ENCODE measurements at places on chromosomes 1 and 21. TPM values are rescaled to one million over a fixed set of nuclear protein-coding genes. Genes with fewer than 3 reads are reported as not detected.

- no peak for DNase-seq
Measured at GRCh38 chr21:46254208-46254975, 25.8 kb upstream of the LSS start.

- DNase-seq: peak; percentile 83
Measured at GRCh38 chr1:12539705-12540579, 78.1 kb downstream of the DHRS3 start.

DNA sequence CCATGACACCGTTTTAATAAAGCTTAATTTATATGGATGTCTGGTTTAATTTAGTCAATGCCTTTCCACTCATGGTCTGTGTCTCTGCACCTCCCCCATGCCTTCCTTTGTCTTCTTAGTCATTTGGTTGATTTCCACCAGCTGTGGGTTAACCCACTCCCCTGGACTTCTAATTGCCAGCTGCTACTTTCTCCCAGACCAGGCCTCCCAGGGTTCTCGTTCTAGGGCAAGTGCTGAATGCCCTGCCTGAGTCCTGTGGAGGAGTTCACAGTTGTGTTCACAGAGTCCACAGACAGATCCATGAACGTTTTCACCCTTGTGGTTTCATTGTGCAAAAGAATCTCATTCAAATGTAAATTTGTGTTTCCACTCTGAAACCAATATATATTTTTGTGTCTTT is 243.4 kb downstream of the NUF2 start:
- DNase-seq: no peak

GRCh38 chr1:37017720-37018119 is 16.6 kb downstream of the GRIK3 start:
- no peak for DNase-seq

DNA sequence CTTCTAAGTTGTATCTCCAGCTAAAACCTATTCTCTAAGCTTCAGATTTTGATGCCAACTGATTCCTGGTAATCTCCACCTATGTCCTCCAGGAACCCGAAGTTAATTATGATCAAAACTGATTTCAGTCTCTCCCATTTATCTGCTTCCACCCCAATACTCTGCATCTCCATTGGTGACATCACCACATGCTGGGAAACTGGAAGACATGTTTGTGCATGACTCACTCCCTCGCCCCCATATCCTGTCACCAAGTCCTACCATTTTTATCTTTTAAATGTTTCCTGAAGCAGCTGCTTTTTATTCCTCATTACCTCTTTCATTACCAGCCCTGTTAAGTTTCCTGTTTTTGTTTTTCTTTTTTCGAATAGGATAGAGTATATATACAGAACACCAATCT is 228.5 kb downstream of the LRRC40 start:
- no peak for DNase-seq

DNA sequence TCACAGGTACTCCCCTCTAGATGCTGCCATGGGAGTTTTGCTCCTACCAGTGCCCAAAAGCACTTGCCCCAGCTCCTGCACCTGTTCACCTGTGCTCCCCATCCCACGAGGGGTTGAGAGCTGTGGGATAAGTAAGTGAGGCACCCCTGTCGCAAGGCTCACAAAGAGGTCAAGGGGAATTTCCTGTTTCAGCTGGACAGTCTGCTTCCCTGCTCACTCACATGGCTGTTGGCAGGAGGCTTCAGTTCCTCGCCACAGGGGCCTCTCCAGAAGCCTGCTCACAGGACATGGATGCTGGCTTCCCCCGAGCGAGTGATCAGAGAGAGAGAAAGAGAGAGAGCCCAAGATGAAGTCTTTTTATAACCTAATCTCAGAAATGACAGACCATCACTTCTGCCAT is 8.7 kb upstream of the NCMAP start:
- DNase-seq: no peak

- DNase-seq: no peak
Measured at GRCh38 chr1:119935373-119935772, 39.1 kb upstream of the ADAM30 start.

DNA sequence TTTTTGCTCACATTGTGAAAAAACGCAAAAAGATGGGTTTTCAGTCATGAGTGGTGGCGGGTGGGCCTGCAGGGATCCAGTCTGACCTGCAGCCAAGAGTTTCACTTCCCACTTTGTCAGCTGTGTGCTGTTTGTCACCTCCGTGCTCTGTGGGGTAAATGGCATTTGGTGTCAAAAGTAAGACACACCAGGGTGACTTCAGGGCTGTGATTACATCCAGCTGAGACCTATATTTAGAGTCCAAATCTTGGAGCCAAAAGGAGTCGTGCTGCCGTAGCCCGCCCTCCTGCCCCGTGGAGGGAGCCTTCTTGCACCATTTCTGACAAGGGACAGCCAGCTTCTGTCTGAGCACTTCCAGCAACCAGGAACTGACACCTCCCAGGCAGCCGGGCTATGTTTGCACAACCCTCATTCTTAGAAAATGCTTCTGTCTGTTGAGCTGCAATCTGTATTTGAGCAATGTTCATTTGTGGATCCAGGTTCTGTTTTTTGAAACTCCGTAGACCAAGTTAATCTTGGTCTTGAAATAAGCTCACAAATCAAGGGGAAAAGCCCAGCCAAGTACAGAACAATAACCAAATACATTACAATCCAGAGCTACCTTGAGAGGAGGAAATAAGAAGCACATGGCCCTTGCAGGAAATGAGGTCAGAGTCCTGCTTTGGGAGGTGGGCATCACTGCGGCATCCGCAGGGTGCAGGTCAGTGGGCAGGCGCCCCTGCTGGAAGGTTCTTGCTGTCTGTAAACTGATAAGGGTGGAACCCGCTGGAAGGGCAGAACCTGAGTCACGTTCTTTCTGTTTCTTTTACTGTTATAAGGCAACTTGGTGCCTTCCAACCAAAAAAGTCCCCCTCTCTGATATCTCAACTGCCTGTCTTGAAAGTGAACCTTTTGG is 14.4 kb downstream of the ABCG1 start:
- DNase-seq: no peak

DNA sequence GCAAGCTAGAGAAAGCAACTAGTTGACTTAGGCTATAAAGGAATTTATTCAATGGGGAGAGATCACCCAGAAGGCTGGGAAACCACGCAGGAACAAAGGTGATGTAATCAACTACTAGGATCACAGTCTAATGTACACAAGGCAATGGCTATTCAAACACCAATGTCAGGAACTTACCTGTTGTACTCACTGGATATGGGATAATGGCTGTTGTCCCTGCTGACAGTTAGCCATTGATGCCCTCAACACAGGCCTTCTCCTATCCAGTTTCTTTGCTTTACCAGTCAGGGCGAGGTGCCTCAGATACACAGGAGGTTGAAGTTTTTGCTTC is 32.3 kb downstream of the C21orf91 start:
- DNase-seq: no peak

- no peak for DNase-seq
Measured at GRCh38 chr1:212959266-212960220, 9.2 kb downstream of the VASH2 start.

GRCh38 chr1:33282791-33283190 is 26.5 kb downstream of the ZNF362 start:
- no peak for DNase-seq

- DNase-seq: peak; percentile 68
Measured at GRCh38 chr1:174998569-174999215, 1.1 kb upstream of the CACYBP start.

DNA sequence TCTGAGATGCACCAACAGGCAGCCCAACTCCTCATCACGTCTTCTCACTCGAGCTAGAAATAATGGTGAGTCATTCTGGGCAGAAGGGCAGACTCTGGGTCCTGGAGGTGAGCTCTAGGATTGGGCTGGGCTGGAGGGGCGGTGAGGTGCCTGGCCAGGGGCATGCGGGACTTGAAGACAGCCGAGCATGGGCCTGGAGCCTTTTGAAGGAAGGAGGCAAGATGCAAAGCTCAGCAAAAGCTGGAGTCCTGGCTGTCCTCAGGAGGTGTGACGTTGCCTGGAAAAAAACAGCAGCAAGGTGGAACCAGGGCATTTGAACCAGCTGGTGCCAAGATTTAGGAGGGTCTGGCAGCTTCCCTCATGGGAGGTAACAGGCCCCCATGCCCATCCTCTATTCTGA is 712 bp downstream of the KCNA2 start:
- no peak for DNase-seq

GRCh38 chr1:33984906-33985565 is 121.2 kb downstream of the HMGB4 start:
- no peak for DNase-seq

GRCh38 chr1:107544285-107544684 is 403.4 kb downstream of the NTNG1 start:
- no peak for DNase-seq

GRCh38 chr1:210700511-210700910 is 371.8 kb downstream of the HHAT start:
- DNase-seq: no peak

- no peak for DNase-seq
Measured at GRCh38 chr1:244789731-244790130, 45.7 kb upstream of the COX20 start.

- DNase-seq: no peak
Measured at GRCh38 chr1:61156576-61157467, 74.5 kb downstream of the NFIA start.

GRCh38 chr1:202084791-202085681 is 37.7 kb upstream of the GPR37L1 start:
- DNase-seq: peak; percentile 87

GRCh38 chr1:6424619-6425593 is at the start of gene ESPN:
ESPN (plus strand) TSS chr1:6424776; CDS start chr1:6424956, 180 bp downstream.
- no peak for DNase-seq

DNA sequence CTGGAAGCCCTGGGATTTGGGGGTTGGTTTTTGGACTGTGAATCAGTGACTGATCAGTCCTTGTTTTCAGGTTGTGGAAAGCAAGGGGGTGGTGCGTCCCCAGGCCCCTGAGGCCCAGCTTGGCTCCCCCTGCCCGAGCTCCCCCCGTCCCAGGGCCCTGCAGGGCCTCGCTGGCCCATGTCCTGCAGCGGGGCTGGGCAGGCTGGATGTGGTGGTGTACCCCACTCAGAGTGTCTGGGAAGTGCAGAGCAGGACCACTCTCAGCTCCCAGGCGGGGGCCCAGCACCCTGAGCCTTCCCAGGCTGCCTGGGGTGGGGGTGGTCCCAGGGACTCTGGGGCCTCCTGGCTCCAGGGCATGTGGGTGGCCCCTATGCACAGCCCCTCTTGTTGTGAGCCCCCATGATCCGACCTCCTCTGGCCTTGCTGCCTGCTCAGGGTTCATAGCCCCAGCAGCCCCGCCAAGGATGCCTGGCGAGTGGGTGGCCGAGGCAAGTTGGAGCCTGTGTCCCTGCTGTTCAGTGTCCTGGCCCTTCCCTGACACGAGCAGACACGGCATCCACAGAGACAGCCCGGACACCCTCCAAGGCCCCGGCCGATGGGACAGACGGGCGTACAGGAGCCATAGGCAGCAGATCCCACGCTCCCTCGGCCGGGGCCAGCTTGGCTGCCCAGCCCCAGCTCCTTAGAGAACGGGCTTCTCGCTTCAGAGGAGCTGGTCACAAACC is 37.9 kb downstream of the SLX9 start:
- DNase-seq: no peak

- peak; percentile 26 for DNase-seq
Measured at GRCh38 chr1:199545780-199546179, 481.7 kb upstream of the NR5A2 start.

- DNase-seq: no peak
Measured at GRCh38 chr1:196660272-196660671, 8.4 kb downstream of the CFH start.

DNA sequence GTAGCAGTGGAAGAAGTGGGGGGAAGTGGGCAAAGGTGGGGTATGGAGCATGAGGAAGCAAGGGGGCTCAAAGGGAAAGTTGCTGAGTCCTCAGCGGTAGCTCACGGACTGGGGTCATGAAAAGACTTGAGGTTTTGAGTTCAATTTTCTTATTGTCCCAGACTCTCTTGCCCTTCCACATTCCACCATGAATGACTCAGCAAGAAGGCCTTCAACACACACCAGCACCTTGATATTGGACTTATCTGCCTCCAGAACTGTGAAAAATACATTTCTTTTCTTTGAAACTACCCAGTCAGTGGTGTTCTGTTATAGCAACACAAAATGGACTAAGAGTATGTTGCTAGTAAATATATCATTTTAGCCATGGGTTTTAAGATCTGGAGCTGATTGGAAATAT is 17.3 kb upstream of the RHBDL2 start:
- DNase-seq: no peak

- no peak for DNase-seq
Measured at GRCh38 chr21:42419845-42420244, 16.1 kb downstream of the UBASH3A start.

DNA sequence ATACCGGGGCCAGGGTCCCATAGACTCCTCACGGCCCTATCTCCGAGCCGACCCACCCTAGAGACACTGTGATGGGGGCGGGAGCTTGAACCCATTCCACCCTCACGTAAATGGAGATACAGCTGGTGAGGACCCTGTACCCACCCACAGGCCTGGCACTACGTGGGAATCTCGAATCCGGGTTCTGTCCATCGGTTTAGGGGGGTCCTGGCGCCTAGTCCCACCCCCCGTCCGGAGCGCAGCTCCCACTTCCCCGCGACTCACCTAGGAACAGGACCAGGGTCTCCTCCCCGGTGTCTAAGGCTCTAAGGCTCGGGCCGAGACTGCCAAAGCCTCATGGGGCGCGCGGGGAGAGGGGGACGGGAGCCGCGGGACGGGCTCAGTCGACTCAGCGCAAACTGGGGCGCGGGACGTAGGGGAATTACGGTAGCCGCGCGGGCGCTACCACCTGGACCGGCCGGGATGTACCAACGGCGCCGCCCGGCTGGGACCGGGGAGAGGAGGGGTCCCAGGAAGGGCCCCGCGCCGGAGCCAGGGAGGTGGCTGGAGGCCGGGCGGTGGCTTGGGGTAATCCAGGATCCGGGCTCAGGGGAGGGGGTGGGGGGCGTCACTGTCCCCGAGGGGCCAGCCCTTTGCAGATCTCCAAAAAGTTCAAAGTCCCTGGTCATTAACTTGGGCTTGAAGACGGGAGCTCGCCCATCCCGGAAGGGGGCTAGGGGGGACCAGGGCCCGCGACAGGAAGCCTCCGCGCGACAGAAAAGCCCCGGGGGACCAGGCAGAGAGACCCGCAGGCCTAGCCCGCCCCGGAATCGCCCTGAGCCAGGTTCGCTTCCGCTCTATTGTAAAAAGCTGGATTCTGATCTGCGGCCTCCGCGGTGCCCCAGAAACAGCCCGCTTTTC is 1.0 kb downstream of the PLEKHG5 start:
- DNase-seq: peak; percentile 59

GRCh38 chr1:53678938-53679825 is 59.8 kb downstream of the GLIS1 start:
- DNase-seq: no peak

DNA sequence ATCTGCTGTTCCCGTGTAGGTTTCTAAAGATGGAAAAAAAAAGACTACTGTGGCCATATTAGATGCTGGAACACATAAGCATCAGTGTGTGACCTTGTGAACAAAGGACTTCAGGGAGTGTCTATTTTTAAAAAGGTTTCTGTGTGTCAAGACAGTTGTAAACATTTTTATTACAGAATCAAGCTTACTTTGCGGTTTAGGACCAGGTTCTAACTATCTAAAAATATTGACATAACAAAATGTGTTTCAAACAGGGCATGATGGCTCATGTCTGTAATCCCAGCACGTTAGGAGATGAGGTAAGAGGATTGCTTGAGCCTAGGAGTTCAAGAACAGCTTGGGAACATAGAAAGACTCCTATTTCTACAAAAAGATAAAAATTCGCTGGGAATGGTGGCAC is 7.1 kb upstream of the DDI2 start:
- DNase-seq: no peak

Gene BRDT
- not detected for total RNA-seq

Gene CAMK2N1
- 20.5 TPM for total RNA-seq

Gene AMPD1
- not detected for total RNA-seq

Gene CCDC27
- total RNA-seq: not detected

Gene CENPF
- total RNA-seq: 120 TPM

Gene KCNE2
- not detected for total RNA-seq

Gene AGBL4
- total RNA-seq: not detected

Gene TIAM1
- total RNA-seq: 47.8 TPM

Gene SLAMF6
- total RNA-seq: not detected

Gene SPRR2G
- not detected for total RNA-seq

Gene MIER1
- 28.7 TPM for total RNA-seq

Gene CELA2A
- 1.6 TPM for total RNA-seq

All from HCT116 (cell line).